ENCODE measurements at places on chromosomes 12 and 14.

DNA sequence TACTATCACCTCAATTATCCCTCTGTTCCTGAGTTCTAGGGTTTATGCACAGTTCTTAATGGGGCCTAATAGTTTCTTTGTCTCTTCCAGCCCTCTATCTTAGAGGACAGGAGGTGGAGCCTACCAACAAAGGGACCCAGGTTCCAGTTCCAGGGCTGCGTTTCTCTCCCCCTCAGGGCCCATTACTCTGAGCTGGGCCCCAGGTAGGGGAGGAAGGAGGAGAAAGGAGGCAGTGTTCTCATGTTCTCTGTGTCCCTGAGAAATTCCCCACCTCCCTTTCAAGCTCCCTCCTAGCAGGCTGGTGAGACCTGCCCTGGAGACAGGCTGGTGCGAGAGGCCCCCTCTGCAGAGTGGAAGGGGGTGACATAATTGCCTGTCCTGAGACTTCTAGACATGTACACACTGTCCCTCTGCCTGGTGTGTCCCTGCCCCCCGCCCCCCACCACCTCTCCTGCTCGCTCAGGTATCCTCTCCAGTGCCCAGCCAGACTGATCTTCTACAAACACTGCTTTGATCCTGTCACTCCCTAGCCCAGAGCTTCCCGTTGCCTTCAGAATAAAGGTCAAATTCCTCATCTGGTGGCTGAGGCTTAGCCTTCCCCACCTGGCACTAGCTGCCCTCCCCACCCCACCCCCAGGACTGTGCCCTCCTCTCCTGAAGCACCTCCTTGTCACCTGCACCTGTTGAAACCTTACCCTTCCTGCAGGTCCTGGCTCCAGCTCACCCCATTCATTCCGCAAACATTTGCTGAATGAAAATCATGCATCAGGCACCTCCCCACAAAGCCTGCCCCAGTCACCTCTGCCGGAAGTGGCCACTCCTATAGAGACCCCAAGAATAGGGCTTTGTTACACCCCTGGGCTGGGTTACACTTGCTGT, 21.1 kb upstream of the KRT8 start:
- no peak for DNase-seq

DNA sequence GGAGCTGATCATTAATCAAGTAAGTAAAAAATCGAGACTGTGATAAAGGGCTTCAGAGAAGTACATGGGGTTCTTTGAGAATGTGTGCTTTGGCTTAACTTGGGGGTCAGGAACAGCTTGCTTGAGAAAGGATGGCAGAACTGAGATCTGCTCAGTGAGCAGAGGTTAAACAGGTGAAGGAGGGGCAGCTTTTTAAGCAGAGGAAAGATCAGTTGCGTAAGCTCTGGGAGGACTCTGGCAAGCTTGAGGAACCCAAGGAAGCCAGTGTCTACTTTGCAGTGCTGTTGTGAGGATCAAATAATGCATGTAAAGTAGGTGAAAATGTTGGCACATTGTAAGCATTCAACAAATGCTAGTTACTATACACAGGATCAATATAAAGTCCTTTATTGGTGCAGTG, 30.6 kb downstream of the WIF1 start:
- no peak for DNase-seq

DNA sequence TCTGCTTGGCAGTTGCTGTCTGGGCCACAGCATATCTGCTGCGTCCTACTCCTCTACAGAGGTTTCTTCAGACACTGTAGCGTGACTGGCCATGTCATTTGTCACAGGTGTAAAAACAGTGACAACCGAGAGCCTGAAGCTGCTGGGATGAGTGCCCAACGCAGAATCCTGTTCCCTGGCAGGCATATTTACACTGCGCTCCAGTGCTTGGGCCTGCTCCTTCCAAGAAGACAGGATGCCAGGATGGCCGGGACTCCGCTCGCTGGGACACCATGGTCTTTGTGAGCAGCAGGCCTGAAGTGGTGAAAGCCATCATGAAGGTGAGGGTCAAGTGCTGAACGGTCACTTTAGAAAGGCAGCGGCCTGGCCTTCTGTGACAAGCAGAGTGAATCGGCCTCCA, 171.4 kb downstream of the EMP1 start:
- DNase-seq, result no peak

GRCh38 chr14:20204721-20205120, 14.0 kb downstream of the OR11G2 start:
- no peak for DNase-seq

DNA sequence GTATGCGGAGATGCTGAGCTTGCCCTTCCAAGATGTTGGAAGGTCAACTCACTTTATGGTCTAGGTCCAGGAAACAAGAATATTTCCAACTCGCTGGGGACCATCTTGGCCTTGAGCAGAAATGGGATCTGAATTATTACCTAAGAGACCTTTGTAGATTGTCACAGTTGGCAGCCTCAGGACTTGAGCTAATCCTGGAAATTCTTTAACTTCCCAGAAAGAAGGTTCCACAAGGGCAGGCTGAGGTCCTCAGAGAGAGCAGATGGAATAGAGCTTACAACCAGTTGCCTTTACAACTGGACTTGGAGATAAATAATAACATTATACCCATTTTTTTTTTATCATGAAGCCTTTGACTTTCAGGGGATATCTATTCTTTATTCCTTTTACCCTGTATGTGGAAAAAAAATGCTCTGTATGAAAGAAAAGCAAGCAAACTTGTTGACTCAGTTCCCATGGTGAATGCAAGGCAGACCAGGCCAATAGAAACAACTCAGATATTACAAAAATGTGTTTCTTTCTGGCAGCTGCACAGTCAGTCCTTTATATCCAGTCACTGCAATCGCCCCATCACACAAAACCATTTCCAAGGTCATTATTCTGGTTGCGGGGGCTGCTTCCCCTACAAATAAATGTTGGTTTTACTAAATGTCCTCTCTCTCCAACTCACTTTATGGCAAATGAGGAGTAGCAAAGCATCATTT, 401.4 kb downstream of the ZFP36L1 start:
- no peak for DNase-seq

GRCh38 chr12:90244232-90244631, 535.6 kb upstream of the ATP2B1 start:
- no peak for DNase-seq

- DNase-seq, result no peak
Observed at GRCh38 chr12:22100958-22101748, 55.1 kb downstream of the CMAS start.

DNA sequence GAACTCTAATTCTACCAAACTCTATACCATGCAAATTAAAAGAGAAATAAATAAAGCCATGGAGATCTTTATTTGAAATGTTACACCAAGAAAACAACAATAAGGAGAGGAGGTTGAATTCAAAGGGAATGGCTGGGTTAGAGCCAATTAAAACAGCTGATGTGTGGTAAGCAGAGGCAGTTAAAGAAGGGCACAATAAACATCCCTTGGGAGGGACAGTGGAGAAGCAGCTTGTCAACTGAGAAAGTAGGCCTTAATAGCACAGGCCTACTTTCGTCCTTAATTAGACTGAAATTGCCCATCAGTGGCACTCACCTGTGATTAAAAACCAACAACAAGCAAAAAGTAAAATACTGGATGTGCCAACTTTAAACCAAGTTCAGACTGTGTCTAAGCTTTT, 16.3 kb upstream of the NAV3 start:
- DNase-seq, result no peak

- no peak for DNase-seq
Observed at GRCh38 chr12:10612110-10612509, 1.3 kb downstream of the MAGOHB start.

DNA sequence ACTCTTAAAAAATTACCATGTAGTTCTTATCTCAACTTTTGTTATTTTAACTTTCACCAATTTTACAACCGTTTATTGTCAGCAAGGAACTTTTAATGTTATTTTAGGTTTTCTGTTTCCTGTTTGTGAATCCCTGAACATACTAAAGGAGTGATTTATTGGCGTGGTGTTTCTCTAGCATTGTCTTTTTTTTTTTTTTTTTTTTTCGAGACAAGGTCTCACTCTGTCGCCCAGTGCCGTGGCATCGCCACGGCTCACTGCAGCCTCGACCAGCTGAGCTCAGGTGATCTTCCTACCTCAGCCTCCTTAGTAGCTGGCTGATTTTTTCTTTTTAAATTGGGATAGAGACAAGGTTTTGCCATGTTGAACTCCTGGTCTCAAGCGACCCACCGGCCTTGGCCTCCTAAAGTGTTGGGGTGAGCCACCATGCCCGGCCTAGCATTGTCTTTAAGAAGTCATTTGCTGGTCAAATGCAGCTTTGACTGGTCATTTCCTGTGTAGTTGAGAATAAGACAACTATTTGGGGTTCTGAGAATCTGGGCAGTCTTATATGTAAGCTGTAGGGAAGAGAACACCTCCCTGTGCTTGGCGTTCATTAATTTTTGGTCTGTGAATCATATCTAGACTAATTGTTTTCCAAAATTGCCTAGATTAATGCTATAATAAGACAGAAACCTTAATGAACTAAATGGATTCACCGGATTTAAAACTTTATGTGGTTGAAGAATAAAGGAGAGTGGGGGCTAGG, 2.1 kb downstream of the WASHC4 start:
- no peak for DNase-seq

DNA sequence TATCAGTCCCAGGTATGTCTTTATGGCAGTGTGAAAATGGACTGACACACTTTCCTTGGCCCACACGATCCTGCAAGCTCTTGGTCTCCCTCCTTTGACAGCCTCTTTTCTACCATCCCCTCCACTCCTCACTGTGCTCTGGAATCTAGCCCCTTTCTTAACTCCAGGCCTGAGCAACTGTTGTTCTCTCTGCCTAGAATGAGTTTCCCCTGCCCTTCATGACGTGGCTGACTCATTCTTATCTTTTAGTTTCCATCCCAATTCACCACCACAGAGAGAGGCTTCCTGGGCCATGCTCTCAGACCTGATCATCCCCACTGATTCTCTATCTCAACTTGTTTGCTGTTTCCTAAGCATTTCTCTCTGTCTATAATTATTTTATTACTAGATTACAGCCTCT, 157.4 kb upstream of the HMGA2 start:
- DNase-seq, result no peak

GRCh38 chr14:90426031-90426540, 29.3 kb downstream of the CALM1 start:
- no peak for DNase-seq

GRCh38 chr14:96271421-96271762, 15.4 kb downstream of the BDKRB1 start:
- no peak for DNase-seq

- no peak for DNase-seq
Observed at GRCh38 chr12:75666939-75667334, 155.5 kb upstream of the KRR1 start.

DNA sequence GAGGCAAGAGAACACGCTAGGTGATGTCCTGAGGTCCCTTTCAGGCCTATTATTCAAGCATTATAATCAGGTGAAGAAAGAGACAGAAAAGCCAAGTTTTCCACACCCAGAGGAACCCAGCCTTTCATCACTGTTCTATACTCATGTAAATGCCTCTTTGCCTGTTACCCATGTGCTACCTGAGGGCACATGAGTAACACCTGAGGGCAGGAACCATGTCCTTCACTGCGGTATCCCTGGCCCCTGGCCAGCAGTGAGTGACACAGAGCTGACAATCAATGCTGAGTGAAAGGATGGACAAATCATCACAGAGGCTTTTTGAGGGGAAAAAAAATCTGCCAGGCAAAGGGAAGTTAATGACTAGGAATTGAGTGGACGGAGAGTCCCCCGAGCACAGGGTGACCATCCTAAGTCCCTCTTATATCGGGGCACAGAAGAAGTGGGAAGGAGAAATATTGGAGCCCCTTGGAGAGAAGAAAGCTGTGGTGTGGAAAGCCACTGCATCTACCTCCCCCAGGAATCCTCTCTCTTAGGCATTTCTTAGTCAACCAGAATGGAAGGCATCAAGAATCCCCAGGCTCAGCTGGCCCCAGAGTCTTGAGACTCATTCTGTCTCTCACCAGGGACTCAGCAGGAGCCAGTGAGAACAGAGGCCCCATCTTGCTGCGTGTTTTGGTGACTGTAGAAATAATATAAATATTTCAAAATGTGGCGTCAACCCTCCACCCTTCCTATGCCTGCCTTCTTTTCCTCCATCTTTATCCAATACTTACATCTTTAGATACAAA, 212.9 kb downstream of the DPF3 start:
- no peak for DNase-seq

DNA sequence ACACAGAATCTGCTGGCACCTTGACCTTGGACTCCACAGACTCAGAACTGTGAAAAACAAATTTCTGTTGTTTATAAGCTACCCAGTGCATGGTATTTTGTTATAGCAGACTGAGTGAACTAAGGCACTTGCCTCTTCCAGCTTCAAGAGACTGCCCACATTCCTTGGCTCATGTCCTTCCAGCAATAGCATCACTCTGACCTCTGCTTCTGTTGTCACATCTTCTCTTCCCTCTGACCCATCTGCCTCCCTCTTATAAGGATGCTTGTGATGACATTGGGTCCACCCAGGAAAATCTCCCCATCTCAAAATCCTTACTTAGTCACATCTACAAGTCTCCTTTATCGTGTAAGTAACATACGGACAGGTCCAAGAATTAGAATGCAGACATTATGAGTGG, 200.4 kb downstream of the PIK3C2G start:
- DNase-seq, result no peak

- no peak for DNase-seq
Observed at GRCh38 chr12:1220127-1221092, 229.4 kb downstream of the ERC1 start.

GRCh38 chr14:29528889-29529288, 398.8 kb downstream of the PRKD1 start:
- no peak for DNase-seq

- no peak for DNase-seq
Observed at GRCh38 chr12:48954841-48955501, 2.3 kb downstream of the ARF3 start.

GRCh38 chr12:55469291-55469690, 647 bp downstream of the OR6C70 start:
- no peak for DNase-seq

GRCh38 chr12:67788118-67788517, 139.6 kb downstream of the DYRK2 start:
- DNase-seq, result no peak

- DNase-seq, result no peak
Observed at GRCh38 chr12:105850103-105850968, 288.4 kb downstream of the NUAK1 start.

DNA sequence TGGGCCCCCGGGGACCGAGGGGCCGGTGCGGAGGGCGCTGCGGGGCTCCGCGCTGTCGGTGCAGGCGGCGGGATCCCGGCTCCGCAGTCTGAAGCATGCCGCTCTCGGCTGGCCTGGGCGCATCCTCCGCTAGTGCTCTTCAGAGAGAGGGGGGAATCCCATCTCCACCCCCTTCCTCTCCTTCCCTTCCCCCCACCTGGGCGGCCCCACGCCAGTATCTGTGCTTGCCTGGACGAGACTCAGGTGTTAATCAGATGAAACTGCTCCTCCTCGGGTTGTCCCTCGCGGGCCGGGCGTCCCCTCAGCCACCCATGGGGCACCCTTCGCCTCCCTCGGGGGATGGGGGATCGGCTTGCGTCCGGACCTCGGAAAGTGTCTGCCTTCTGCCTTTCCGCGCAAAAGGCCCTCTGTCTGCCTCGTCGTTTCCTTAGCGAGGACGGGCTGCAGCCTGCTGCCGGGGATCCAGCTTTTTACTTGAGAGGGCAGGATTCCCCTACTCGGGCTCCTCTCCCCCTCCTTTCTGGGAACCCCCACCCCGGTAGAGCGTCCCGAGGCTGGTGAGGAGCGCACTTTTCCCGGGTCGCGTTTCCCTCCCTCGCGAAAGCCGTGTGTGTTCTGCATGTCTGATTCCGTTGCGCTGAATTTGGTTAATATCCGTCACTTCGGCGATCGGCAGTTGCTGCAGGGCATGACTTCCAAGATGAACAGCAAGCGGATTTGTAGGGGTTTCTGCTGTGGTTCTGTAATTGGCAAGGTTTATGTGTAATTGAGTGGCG, 1.1 kb downstream of the GPHN start:
- DNase-seq, result no peak

GRCh38 chr14:57559576-57559975, 65.9 kb upstream of the CCDC198 start:
- DNase-seq, result no peak

Data from AG09319 (cell line).